Body of pancreas (tissue), 4 donors: ENCODE measurements at places on chromosomes 7 and 10. TPM values are rescaled to one million over a fixed set of nuclear protein-coding genes. Genes with fewer than 3 reads are reported as not detected.

GRCh38 chr10:57919864-57920263, 347.8 kb downstream of the IPMK start:
- H3K27ac ChIP-seq = no peak overlapping the region
- no peaks in the 10 kb centered on the region for H3K36me3 ChIP-seq
- no peak overlapping the region for H3K4me3 ChIP-seq
- no peaks in the 10 kb centered on the region for H3K4me1 ChIP-seq
- DNase-seq = no peak

- peaks cover 35% of the 10 kb centered on the region for H3K4me1 ChIP-seq
- H3K27ac ChIP-seq = no peak overlapping the region
- no peaks in the 10 kb centered on the region for H3K36me3 ChIP-seq
Measured at GRCh38 chr7:27175626-27176523, 1.8 kb upstream of the HOXA10 start.

- peaks cover 52% of the 10 kb centered on the region for H3K4me1 ChIP-seq
- no peak overlapping the region for H3K27ac ChIP-seq
- H3K4me3 ChIP-seq = no peak overlapping the region
Measured at GRCh38 chr7:497946-498655, 21.5 kb downstream of the PDGFA start.

DNA sequence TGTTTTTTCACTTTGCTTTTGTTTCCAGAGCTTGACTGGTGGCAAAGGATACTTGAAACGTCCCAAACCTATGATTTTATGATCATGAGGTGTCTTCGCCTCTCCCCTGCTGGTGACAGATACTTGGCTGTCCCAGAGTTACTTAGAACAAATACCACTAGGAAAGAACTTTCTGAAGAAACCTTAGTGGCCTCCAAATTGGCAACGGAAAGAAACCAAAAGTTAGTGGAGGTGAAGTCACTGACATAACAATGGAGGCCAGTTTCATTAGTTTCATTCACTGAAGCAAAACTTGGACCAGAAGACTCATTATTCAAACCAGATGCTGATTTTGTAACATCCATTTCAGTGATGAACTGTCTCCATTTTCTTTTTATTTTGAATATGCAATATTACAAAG, 68.6 kb downstream of the JAZF1 start:
- H3K4me1 ChIP-seq = peaks cover 6% of the 10 kb centered on the region
- H3K27ac ChIP-seq = no peak overlapping the region
- H3K27me3 ChIP-seq = no peaks in the 10 kb centered on the region

ARMC3 gene
- total RNA-seq = 0.33 TPM

SAMD9L gene
- total RNA-seq = 5.4 TPM
